Dermis lymphatic vessel endothelial cell (primary cell): ENCODE measurements at places on chromosomes 5 and 9. TPM values are rescaled to one million over a fixed set of nuclear protein-coding genes. Genes with fewer than 3 reads are reported as not detected.

Gene PLPP7
- total RNA-seq = 2.1 and 2.6 TPM in 2 replicates

Gene MZB1
- 0.22 and 0.26 TPM in 2 replicates for total RNA-seq

Gene VPS13A
- 22.0 and 34.9 TPM in 2 replicates for total RNA-seq

Gene FOXD4
- 0.11 and 0.17 TPM in 2 replicates for total RNA-seq

Gene CCDC180
- 1.5 and 2.2 TPM in 2 replicates for total RNA-seq

Gene ARID3C
- total RNA-seq = under 0.01 and 0.09 TPM in 2 replicates

Gene CAMK2A
- total RNA-seq = not detected in 2 replicates

Gene GHR
- total RNA-seq = 5.1 and 6.6 TPM in 2 replicates

Gene DROSHA
- total RNA-seq = 38.7 and 42.3 TPM in 2 replicates

Gene TAF11L8
- total RNA-seq = not detected in 2 replicates

Gene GABRA6
- not detected in 2 replicates for total RNA-seq

Gene GTF3C5
- total RNA-seq = 35.9 and 36.1 TPM in 2 replicates

Gene TAF11L5
- total RNA-seq = not detected in 2 replicates

Gene SLC6A7
- not detected in 2 replicates for total RNA-seq

Gene OR1J2
- total RNA-seq = not detected in 2 replicates

Gene TMEM252
- total RNA-seq = 0.11 TPM in 1 of 2 replicates, not detected in the other

Gene SPINK6
- total RNA-seq = not detected in 2 replicates

Gene XRCC4
- total RNA-seq = 4.2 and 4.8 TPM in 2 replicates

Gene HMCN2
- total RNA-seq = not detected in 2 replicates

Gene BTNL8
- 0.09 and 0.22 TPM in 2 replicates for total RNA-seq

Gene SPEF2
- 0.11 and 1.5 TPM in 2 replicates for total RNA-seq

Gene RNF180
- 1.3 and 4.9 TPM in 2 replicates for total RNA-seq

Gene TNFSF8
- total RNA-seq = not detected in 2 replicates

Gene MEIKIN
- not detected in 2 replicates for total RNA-seq

Gene IFNA2
- total RNA-seq = not detected in 2 replicates

Gene PHYHD1
- total RNA-seq = 0.34 TPM in 1 of 2 replicates, not detected in the other

Gene MYOZ3
- total RNA-seq = 0.33 and 0.34 TPM in 2 replicates

Gene C9orf50
- not detected in 2 replicates for total RNA-seq

Gene HBEGF
- 10.1 and 39.9 TPM in 2 replicates for total RNA-seq

Gene TICAM2
- 0.17 and 0.43 TPM in 2 replicates for total RNA-seq

Gene CDH9
- total RNA-seq = not detected in 2 replicates

Gene C5orf58
- not detected in 2 replicates for total RNA-seq

Gene SGCD
- 2.0 and 4.8 TPM in 2 replicates for total RNA-seq

Gene PRRT1B
- not detected in 2 replicates for total RNA-seq

Gene PCDHGC5
- total RNA-seq = 0.33 and 0.52 TPM in 2 replicates

Gene PCDHA1
- total RNA-seq = under 0.01 and 0.09 TPM in 2 replicates

Gene MYOT
- total RNA-seq = not detected in 2 replicates

Gene LMAN2
- 322 and 383 TPM in 2 replicates for total RNA-seq
